ENCODE measurements at places on chromosomes 1 and 21.

DNA sequence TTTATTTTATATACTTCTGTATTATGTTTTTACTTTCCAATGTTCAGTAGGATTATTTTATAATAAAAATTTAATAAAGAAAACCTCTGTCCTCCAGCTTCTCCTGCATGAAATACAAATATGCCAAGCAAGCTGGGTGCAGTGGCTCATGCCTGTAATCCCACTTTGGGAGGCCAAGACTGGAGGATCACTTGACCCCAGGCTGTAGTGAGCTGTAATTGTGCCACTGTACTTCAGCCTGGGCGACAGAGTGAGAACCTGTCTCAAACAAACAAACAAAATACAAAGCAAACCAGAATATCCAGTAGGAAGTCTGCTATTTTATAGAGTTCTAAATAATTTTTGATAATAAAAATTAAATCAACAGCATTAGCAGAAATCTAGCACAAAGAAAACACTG lies 168.8 kb downstream of the EIF4G3 start:
- no peak for DNase-seq

- no peak for DNase-seq
Measured at GRCh38 chr1:183463566-183463965, 8.7 kb upstream of the SMG7 start.

- DNase-seq, result no peak
Measured at GRCh38 chr1:38094711-38095290, 48.2 kb upstream of the POU3F1 start.

DNA sequence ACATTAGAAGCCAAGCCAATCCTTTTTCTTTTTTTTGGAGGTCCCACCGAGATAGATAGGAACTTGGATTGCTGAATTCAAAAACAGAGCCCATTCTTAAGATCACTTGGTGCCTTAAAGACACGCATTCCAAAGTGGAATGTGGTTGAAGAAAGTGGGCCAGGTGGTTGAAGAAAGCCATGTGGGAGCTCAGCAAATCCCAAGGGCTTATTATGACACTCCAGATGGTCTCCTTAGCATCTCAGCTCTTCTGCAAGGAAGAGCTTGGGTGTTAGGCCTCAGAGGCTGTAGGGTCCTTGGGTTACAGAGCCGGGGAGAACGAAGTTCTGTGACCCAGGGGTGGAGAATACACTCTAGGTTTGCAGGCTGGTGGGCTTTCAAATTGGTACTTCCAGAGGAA lies 13.5 kb downstream of the TOR3A start:
- no peak for DNase-seq

- no peak for DNase-seq
Measured at GRCh38 chr1:44326821-44327465, 28.1 kb downstream of the ERI3 start.

GRCh38 chr1:44696101-44696500 lies 21.6 kb downstream of the ARMH1 start:
- no peak for DNase-seq

GRCh38 chr1:16980473-16981268 lies at the start of gene MFAP2:
Gene MFAP2, minus strand, starts transcription at chr1:16980620. Its CDS starts 2,347 bp downstream, at chr1:16978273.
- DNase-seq, result peak; percentile 83

DNA sequence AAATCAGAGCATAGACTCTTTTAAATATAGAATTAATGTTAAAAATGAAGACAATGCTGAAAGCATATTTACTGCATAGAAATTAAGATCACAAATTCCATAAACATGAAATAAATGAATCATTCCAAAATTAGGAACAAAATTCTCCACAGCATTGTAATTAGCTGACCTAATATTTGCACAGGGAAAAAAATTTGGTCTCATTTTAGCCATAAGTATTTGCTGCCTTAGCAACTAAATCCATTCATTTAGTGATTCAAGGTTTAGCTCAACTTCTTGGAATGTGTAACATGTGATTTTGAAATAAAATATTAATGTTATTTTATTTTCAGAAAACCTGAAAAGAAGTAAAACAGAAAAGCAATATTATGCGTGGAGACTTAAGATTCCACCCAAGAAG lies 25.5 kb downstream of the ADAMTS5 start:
- peak; percentile 39 for DNase-seq

DNA sequence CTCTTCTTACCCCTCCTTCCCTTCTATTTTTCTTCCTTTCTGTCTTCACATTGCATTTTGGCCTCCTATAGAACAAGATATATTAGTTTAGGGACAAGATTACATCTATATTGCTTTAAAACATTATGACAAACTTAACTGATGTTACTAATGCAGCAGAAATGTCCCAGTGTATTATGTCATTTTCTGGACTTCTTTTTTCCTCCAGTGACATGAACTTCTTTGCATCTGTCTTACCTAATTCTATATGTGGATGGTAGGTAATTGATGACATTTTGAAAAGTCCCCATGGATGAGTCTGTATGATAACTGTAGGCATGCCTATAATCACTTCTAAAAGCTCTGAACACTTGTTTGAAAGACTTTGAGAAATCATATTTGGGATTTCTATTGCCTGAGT lies 89.5 kb downstream of the FNBP1L start:
- no peak for DNase-seq

- DNase-seq, result no peak
Measured at GRCh38 chr21:31288191-31288590, 55.9 kb downstream of the TIAM1 start.

GRCh38 chr1:172704420-172705210 lies 45.7 kb downstream of the FASLG start:
- no peak for DNase-seq

Data from GM03348 (cell line).